Stimulated activated CD4-positive, alpha-beta T cell treated with anti-CD3 and anti-CD28 coated beads, TNF-alpha, amount 100 ng/mL, for 1 hour (primary cell): ENCODE measurements at places on chromosomes 2 and 18.

- DNase-seq = peak; percentile 16
These were observed 662.6 kb upstream of the ACVR2A start for GRCh38 chr2:147182260-147182659.

DNA sequence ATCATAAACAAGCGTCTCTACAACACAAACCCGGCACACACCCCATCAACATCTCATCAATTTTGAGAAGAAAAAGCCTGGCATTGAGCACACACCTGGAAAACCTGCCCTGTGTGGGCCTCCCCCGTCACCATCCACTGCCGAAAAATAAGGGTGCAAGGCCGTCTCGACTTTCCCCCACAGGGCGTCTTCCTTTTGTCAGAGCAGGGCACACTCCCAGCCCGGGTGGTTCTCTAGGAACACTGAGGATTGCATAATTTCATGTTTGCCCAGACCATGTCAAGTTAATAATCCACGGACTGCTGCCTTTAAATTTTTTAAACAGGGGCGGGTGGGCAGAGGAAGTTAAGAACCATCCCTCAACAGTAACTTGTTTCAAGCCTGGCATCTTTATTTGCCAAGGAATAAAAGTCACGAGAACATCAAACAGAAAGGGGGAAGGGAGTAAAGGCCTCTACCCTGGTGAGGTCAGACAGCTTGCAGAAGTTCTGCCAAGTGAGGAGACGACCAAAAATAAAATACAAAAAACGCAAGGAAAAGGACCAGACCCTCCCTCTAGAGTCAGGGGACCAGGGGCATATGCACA lies 2.1 kb downstream of the TFCP2L1 start:
- no peak for DNase-seq

DNA sequence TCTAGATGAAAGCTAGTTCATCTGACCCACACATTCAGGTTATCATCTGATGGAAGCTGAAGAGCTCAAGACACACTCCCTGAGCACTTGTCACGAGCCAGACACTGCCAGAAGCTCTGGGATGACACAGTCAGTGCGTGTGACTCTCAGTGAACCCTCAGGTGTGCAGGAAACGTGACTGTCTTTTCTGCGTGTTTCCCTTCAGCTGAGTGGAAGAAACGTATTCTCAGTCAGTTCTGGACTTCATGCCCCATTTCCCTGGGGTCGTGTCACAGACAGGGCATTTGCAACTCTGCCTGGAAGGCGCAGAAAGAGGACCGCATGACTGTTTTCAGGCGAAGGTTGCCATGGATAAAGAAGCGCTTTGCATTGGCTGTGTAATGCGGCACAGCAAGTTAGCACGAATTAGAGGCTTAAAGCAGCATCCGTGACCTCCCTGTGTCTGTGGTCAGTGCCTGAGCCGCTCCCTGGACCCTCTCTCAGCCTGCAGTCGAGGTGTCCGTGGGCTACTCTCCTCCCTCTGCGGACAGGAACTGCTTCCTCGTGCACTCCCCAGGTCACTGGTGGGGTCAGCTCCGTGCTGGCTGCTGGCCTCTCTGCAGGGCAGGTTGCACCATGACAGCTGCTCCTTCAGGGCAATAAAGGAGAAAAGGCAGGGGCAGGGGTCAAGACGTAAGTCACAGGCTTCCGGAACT lies 3.3 kb upstream of the ALLC start:
- DNase-seq = no peak

- DNase-seq = no peak
These were observed 462 bp downstream of the CHCHD5 start for GRCh38 chr2:112584891-112585250.

DNA sequence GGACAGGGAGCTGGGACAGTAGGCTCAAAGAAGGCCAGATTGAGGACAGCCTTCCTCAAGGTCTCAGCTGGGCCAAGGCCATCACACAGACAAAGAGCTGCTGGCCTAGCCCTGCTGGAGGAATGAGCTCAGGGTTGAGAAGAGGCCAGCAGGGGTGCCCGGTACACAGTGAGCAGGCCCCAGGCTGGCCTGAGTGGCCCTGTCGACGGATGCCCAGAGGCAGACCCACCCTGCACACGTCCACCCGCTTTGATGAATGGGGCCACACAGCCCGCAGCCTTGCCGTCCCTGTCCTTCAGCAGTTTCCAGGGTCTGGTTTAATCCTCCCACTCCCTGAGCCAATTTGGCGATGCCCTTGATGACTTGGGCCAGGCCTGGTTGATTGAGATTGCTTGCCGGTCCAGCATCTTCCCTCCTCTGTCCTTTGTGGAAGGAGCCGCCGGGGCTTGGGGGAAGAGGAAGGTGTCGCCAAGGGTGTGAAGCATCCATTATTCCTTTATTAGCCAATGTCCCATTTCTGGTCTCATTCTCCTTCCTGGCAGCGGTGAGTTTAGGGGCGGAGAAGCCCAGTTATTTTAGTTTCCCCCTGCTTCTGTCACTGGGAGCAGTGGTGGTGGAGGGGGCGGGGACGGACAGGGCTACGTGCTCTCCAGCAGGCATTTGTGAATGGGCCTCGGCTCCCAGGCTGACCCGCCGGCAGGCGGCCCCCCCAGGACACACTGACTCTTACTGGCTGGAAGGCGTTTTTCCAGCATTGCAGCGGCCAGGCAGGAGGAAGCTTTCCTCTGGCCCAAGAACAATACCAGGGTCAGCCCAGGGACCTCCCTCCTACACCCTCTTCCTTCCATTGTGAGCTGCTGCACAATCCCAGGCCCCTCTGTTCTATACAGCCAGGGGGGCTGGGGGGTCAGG lies 141.8 kb downstream of the CTIF start:
- DNase-seq = no peak
